ENCODE measurements at places on chromosomes 5 and 9. TPM values are rescaled to one million over a fixed set of nuclear protein-coding genes. Genes with fewer than 3 reads are reported as not detected.

LCN10 gene
- not detected for total RNA-seq

PCDHB2 gene
- 4.6 TPM for total RNA-seq

GABRA1 gene
- not detected for total RNA-seq

WNK2 gene
- under 0.01 TPM for total RNA-seq

FSTL4 gene
- total RNA-seq, result not detected

CNTFR gene
- 0.26 TPM for total RNA-seq

GABRB2 gene
- total RNA-seq, result under 0.01 TPM

FOXD4L5 gene
- under 0.01 TPM for total RNA-seq

CCL28 gene
- 2.8 TPM for total RNA-seq

PPP2R2B gene
- total RNA-seq, result 1.5 TPM

ROR2 gene
- total RNA-seq, result 27.9 TPM

CDH10 gene
- total RNA-seq, result under 0.01 TPM

PLAC8L1 gene
- total RNA-seq, result not detected

MYMK gene
- not detected for total RNA-seq

ISL1 gene
- total RNA-seq, result not detected

PRRT1B gene
- total RNA-seq, result not detected

FOXE1 gene
- total RNA-seq, result not detected

PFN3 gene
- total RNA-seq, result not detected

KIAA1191 gene
- total RNA-seq, result 59.1 TPM

PCSK1 gene
- not detected for total RNA-seq

RORB gene
- total RNA-seq, result 2.1 TPM

PCDHGB6 gene
- 4.3 TPM for total RNA-seq

FYB1 gene
- under 0.01 TPM for total RNA-seq

LCNL1 gene
- 3.3 TPM for total RNA-seq

SLCO6A1 gene
- total RNA-seq, result not detected

SPARC gene
- 408 TPM for total RNA-seq

GAPT gene
- total RNA-seq, result not detected

NEK6 gene
- total RNA-seq, result 64.5 TPM

PCDHGA8 gene
- 2.6 TPM for total RNA-seq

WNT8A gene
- total RNA-seq, result not detected

SVEP1 gene
- total RNA-seq, result 76.3 TPM

TRIM36 gene
- total RNA-seq, result under 0.01 TPM

FAM221B gene
- total RNA-seq, result not detected

LPAR1 gene
- 222 TPM for total RNA-seq

ZNF883 gene
- 6.2 TPM for total RNA-seq

PCDH1 gene
- 2.3 TPM for total RNA-seq

RNF14 gene
- 49.1 TPM for total RNA-seq

PLPPR1 gene
- total RNA-seq, result not detected

ANKRD34B gene
- total RNA-seq, result not detected

GAS1 gene
- 7.4 TPM for total RNA-seq

HRH2 gene
- total RNA-seq, result not detected

CARTPT gene
- total RNA-seq, result not detected

ACOT12 gene
- total RNA-seq, result 2.0 TPM

FOXI1 gene
- not detected for total RNA-seq

WDR70 gene
- 37.5 TPM for total RNA-seq

TMEM174 gene
- not detected for total RNA-seq

SGCD gene
- 67.5 TPM for total RNA-seq

FCHSD1 gene
- 15.4 TPM for total RNA-seq

IRX2 gene
- total RNA-seq, result 0.33 TPM

OGN gene
- total RNA-seq, result 1.3 TPM

CER1 gene
- not detected for total RNA-seq

OBP2B gene
- not detected for total RNA-seq

C9orf50 gene
- 0.17 TPM for total RNA-seq

Measured in fibroblast of lung (primary cell).